ENCODE measurements at places on chromosomes 2 and 18. TPM values are rescaled to one million over a fixed set of nuclear protein-coding genes. Genes with fewer than 3 reads are reported as not detected.

DNA sequence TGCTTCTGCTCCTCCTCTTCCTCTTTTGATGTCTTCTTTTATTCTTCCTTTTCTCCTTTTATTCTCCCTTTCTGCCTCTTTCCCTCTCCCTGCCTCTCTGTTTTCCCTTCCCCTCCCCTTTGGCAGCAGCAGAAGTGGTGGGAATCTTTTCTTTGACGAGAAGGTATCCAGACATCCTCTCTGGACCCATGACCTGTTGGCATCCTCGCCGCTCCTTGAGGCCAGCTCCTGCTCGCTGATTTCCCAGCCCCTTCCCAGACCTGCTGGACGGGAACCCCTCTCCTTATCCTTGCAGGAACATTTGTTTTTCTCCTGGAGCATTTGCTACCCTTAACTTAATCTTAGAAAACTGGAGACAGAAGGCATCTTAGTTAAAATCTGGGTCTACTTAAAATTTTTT lies 130.5 kb downstream of the LPIN1 start:
- H3K27me3 ChIP-seq = no peaks in the 10 kb centered on the region
- no peaks in the 10 kb centered on the region for H3K4me1 ChIP-seq
- H3K4me3 ChIP-seq = no peak overlapping the region
- no peak for DNase-seq

WDPCP gene
- total RNA-seq = 7.2 TPM

GRCh38 chr2:62547854-62548253 lies 41.9 kb upstream of the TMEM17 start:
- no peak overlapping the region for H3K4me3 ChIP-seq
- DNase-seq = no peak
- H3K4me1 ChIP-seq = no peaks in the 10 kb centered on the region
- no peaks in the 10 kb centered on the region for H3K27me3 ChIP-seq
- no peaks in the 10 kb centered on the region for H3K36me3 ChIP-seq

DNA sequence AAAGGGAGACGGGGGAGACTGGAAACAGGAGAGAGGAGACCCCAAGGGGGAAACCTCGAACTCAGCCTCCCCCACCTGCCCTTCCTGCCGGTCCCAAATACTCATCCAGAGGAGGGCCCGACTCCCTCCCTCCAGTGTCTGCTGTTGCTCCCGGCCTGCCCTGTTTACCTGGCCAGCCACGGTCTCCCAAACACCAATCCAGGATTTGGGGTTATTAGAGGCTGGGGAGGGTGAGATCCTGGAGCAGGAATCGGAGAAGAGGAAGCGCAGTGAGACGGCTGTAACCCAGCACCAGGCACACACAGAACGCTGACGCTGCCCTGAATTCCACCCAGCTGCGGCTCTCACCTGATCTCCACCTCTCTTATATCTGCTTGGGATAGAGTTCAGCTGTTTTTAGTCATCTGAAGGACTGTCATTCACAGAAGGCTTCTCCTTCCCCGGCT lies 213.0 kb downstream of the TNS1 start:
- peak; percentile 71 for DNase-seq
- no peaks in the 10 kb centered on the region for H3K36me3 ChIP-seq
- H3K4me3 ChIP-seq = peak overlapping the region; percentile 9
- peak overlapping the region; percentile 73 for H3K27ac ChIP-seq
- peaks cover 16% of the 10 kb centered on the region for H3K4me1 ChIP-seq
- H3K27me3 ChIP-seq = no peaks in the 10 kb centered on the region

Data from gastrocnemius medialis (tissue), 4 donors.